ENCODE measurements at places on chromosomes 7 and 10. TPM values are rescaled to one million over a fixed set of nuclear protein-coding genes. Genes with fewer than 3 reads are reported as not detected.

GRCh38 chr10:124568848-124569622 lies 107.4 kb downstream of the LHPP start:
- H3K4me1 ChIP-seq = no peaks in the 10 kb centered on the region
- no peaks in the 10 kb centered on the region for H3K27me3 ChIP-seq
- H3K36me3 ChIP-seq = no peaks in the 10 kb centered on the region
- no peak for DNase-seq
- H3K4me3 ChIP-seq = no peak overlapping the region
- no peak overlapping the region for H3K27ac ChIP-seq

GRCh38 chr10:29730458-29730857 lies 95.7 kb upstream of the SVIL start:
- H3K4me1 ChIP-seq = peaks cover 19% of the 10 kb centered on the region
- no peaks in the 10 kb centered on the region for H3K27me3 ChIP-seq
- no peak overlapping the region for H3K4me3 ChIP-seq
- no peak for DNase-seq
- H3K36me3 ChIP-seq = no peaks in the 10 kb centered on the region

Gene PLXDC2
- total RNA-seq = 38.0 TPM

GRCh38 chr7:69860486-69860885 lies 262.2 kb downstream of the AUTS2 start:
- no peak for DNase-seq
- no peak overlapping the region for H3K4me3 ChIP-seq

DNA sequence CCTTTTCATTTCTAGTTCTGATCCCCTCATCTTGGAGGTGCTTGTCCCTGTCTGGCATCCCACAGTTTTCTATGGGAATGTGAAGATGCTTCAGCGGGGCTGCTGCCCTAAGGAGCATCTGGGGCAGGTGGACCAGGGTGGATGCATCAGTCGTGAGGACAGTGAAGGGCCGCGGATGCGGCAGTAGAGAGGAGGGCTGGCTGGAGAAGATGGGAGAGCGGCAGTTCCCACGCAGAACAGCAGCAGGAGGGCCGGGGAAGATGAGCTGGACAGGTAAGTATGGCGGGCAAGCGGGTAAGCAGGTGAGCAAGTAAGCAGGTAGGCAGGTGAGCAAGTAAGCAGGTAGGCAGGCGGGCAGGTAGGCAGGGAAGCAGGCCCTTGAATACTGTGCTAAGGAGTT lies 48.9 kb downstream of the ASB13 start:
- H3K4me3 ChIP-seq = no peak overlapping the region
- no peaks in the 10 kb centered on the region for H3K27me3 ChIP-seq
- H3K27ac ChIP-seq = no peak overlapping the region
- peaks cover 36% of the 10 kb centered on the region for H3K4me1 ChIP-seq
- no peak for DNase-seq
- H3K36me3 ChIP-seq = no peaks in the 10 kb centered on the region

DNA sequence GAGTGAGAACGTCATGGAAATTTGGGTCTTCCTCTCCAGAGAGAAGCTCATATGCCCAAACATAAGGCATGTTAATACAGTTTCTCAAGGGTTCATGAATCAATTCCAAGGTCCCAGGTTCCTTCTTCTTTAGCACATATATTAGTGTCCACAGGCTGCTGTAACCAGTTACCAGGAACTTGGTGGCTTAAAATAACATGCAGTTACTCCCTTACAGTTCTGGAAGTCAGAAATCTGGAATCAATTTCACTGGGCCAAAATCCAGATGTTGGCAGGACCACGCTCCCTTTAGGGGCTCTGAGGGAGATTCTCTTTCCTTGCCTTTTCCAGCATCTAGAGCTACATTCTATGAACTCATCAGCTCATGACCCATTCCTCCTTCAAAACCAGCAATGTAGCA lies 64.8 kb downstream of the MRC1 start:
- no peaks in the 10 kb centered on the region for H3K4me1 ChIP-seq
- DNase-seq = no peak
- H3K4me3 ChIP-seq = no peak overlapping the region
- H3K27ac ChIP-seq = no peak overlapping the region

Gene CDC14C
- not detected for total RNA-seq

Gene PPP1R3A
- total RNA-seq = not detected

All from ovary (tissue), 10 donors.